ENCODE measurements at places on chromosomes 12 and 14. TPM values are rescaled to one million over a fixed set of nuclear protein-coding genes. Genes with fewer than 3 reads are reported as not detected.

DNA sequence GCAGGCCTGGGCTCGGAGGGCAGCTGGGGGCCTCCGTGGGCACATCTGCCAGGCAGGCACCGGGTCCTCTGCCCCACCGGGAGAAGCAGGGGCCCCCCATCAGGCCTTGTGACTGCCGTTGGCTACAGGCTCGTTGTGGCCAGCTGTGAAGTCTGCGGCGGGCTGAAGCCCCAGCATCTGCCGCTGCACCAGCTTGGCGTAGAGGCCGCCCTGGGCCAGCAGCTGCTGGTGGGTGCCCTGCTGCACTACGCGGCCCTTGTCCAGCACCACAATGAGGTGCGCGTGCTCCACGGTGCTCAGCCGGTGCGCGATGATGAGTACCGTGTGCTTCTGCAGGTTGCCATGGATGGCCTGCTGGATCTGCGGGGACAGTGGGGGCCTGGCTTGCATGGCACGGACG lies 33.9 kb upstream of the VPS37B start:
- no peak for DNase-seq

- no peak for DNase-seq
Observed at GRCh38 chr12:91033251-91033650, 24.6 kb downstream of the KERA start.

MYH6 gene
- polyA plus RNA-seq = not detected

DNA sequence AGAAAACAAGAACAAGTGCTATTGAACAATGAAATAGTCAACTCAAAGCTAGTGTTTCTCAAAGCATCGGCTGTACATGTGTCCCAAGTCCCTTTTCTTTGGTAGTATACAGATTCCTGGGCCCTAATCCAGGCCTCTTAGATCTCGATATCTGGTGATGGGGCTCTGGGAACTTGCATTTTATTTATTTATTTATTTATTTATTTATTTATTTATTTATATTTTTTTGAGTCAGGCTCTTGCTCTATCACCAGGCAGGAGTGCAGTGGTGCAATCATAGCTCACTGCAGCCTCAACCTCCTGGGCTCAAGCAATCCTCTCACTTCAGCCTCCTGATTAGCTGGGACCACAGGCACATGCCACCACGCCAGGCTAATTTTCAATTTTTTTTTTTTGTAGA lies 17.1 kb downstream of the SYNDIG1L start:
- DNase-seq = no peak

DNA sequence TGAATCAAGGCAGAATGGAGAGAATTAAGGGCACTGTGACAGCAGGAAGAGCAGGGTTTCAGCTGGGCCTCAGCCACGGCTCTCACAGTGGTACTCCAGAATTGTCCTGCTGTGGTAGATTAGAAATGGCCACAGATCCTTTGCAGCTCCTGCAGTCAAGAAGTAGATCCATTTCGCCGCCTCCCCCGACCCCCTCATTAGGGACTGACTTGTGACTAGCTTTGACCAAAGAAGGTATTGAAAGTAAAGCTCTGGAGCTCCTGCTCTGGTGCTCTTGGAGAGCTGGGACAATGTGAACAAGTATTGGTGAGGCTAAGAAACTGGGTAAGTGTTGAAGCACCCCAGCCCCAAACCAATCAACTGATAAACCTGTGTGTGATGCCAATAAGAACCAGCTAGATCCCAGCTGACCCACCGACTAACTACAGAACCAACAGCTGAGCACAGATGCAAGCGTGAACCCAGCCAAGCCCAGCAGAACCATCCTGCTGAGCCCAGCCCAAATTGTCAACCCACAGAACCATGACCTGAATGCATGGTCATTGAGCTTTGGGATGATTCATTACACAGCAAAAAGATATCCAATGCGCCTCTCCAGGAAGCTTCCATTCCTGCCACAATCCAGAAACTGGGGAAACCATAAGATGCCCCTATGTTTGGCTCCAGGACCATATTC lies 50.7 kb downstream of the JAG2 start:
- no peak for DNase-seq

ZNF605 gene
- 13.6 TPM for polyA plus RNA-seq

RHOJ gene
- 32.3 TPM for polyA plus RNA-seq

GRCh38 chr12:106171117-106171750 lies 32.5 kb upstream of the NUAK1 start:
- DNase-seq = peak; percentile 32
